Activated CD4-positive, alpha-beta T cell treated with anti-CD3 and anti-CD28 coated beads, Interleukin-2, amount 50 U/mL, for 4 hours (primary cell): ENCODE measurements at places on chromosomes 12 and 14.

GRCh38 chr12:57157588-57158173 lies 10.3 kb upstream of the LRP1-AS start:
- no peak for DNase-seq

DNA sequence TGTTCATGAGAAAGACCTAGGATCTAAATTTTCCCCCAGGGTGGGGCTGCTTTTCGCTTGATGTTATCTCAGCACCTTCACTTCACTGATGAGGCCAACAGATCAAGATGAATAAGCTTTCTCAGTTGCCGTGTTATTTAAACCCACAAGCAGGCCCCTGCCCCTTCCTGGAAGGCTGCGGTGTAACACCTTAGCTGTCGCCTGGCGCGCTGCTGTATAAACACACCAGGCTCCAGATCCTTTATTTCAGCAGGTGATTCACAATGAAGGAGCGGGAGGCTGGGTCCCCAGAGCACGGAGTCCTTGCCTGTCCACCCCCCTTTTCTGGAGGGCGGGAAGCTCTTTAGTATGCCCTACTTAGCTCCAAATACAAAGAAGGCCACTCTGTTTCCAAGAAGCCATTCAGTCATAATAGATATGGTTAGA lies 515.4 kb downstream of the FUT8 start:
- peak; percentile 66 for DNase-seq

DNA sequence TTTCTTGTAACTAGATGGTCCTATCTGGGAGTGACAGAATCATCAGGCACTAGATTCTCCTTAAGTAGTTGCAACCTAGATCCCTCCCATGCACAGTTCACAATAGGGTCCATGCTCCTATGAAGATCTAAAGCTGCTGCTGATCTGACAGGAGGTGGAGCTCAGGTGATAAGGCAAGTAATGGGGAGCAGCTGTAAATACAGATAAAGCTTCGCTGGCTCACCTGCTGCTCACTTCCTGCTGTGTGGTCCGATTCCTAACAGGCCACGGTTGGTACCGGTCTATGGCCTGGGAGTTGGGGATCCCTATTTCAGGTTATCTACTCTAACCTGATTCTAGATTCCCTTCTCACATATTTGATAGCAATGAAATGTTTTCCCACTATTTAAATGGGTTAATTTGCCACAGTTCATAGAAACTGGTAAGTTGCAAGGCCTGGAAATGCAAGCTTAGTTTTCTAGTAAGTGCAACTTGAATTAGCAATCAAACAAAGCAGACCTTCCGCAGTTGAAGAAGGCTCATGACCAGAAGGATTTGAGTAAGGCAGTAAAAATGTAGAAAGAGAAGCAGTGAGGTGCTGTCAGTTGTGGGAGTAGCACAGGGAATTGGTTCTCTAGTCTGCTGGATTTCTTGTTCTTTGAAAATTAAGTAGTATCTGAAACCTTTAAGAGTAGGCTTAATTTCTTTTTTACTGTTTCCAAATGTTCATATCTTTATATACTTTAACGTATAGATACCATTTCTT lies 332.3 kb downstream of the EGLN3 start:
- DNase-seq, result no peak

DNA sequence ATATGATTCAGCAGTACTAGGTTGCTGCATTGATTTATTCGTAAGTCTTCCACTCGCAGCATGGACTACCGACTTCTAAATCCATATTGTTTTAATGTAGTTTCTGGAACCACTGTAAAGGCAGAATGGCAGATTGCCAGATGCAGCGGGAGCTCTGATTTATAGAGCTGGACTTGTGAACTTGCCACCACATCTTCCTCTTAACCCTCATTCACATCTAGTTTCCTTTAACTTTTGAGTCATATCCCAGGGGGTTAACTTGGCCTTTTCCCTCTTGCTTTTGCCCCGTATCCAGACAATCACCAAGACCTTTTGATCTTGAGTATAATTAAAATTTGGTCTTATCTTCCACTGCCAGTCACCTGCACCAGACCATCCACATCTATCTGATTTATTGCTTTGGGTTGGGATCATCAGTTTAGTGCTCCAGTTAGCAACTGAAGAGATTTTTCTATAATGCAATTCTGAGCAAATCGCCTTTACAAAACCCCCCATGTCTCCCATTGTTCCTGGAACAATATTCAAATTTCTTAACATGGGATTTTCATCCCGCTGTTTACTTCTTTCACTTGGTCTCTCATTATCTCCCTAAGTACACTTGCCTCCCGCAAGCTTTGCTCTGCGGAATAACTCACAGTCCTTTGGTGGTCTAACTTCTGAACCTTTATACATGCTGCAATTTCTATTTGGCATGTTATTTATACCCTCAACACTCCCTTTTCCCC lies 130.5 kb downstream of the ACSS3 start:
- DNase-seq, result no peak

GRCh38 chr12:27828196-27828595 lies 48.2 kb upstream of the MANSC4 start:
- no peak for DNase-seq

- DNase-seq, result no peak
These were observed 62.5 kb upstream of the HIF1A start for GRCh38 chr14:61632807-61633206.

DNA sequence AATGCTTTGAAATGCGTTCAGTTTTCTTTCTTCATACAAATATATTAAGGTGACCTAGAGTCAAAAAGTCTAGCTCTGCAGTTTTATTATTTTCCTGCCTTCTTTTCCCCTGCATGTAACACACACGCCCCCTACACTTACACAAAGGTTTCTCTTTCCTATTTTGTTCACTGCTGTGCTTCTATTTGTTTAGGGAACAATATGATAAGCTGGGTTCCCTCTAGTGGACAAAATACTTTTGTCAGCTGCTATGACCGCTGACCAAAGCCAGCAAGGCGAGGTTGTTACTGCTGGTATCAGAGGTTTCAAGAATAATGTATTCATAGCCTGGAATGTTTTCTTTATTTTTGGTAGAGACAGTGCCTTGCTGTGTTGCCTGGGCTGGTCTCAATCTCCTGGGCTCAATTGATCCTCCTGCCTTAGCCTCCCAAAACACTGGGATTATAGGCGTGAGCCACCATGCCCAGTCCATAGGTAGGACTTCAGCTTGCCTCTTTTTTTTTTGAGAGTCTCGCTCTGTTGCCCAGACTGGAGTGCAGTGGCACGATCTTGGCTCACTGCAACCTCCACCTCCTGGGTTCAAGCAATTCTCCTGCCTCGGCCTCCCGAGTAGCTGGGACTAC lies 33.4 kb downstream of the FNTB start:
- DNase-seq, result no peak

- DNase-seq, result no peak
These were observed 54.4 kb upstream of the PRMT8 start for GRCh38 chr12:3436461-3437065.

DNA sequence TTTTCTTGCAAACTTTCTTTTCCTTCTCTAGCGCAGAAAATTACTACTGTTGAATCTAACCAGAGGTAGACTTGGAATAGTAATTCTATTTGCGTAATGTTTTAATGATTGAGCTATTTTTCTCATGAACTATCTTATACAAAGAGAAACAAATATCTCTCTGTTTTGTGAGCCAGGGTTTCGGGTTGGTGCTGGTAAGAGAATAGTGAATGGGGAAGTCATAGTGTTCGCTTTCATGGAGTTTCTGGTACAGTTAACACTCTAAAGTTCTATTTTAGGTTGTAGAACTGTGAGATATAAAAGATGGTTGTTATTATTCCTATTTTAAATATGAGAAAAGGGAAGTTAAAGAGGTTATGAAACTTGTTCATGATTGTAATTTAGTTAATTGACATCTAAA lies 6.6 kb downstream of the CLEC1B start:
- no peak for DNase-seq

GRCh38 chr12:41919526-41920261 lies 225.0 kb downstream of the GXYLT1 start:
- DNase-seq, result no peak

GRCh38 chr12:112841906-112842305 lies 50.4 kb downstream of the RPH3A start:
- no peak for DNase-seq

DNA sequence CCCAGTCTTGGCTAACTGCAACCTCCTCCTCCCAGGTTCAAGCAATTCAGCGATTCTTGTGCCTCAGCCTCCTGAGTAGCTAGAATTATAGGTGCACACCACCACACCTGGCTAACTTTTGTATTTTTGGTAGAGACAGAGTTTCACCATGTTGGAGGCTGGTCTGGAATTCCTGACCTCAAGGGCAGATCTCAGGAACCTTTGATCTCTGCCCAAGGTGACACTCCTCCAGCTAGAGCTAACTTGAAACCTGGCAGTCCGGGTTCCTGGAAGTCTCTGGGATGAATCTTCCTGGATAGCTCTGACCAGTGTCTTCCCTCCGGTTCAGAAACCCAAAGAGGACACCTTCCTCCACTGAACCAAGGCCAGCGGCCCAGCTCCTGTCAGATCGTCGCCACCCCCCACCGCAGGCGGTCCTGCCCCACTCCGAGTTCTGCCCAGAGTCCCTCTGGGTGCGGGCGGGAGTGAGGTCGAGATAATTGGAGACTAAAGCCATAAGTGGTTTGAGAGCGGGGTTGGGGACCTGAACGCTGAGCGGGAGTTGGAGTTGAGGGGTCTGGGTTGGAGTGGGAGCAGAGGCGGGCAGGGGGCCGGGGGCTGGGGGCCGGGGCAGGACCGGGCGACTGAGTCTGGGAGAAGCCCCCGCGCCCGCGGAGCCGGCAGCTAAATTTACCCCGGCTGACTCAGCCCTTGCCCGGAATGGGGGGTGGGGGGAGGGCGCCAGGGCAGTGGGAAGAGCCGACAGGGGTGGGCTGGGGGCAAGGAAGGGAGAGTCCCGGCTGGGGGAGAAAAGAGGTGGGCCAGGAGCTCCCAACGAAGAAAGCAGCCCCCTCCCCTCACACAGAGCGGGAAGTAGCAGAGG lies 4.7 kb downstream of the DDN start:
- DNase-seq, result no peak

GRCh38 chr12:57234571-57235016 lies 5.1 kb downstream of the SHMT2 start:
- no peak for DNase-seq

DNA sequence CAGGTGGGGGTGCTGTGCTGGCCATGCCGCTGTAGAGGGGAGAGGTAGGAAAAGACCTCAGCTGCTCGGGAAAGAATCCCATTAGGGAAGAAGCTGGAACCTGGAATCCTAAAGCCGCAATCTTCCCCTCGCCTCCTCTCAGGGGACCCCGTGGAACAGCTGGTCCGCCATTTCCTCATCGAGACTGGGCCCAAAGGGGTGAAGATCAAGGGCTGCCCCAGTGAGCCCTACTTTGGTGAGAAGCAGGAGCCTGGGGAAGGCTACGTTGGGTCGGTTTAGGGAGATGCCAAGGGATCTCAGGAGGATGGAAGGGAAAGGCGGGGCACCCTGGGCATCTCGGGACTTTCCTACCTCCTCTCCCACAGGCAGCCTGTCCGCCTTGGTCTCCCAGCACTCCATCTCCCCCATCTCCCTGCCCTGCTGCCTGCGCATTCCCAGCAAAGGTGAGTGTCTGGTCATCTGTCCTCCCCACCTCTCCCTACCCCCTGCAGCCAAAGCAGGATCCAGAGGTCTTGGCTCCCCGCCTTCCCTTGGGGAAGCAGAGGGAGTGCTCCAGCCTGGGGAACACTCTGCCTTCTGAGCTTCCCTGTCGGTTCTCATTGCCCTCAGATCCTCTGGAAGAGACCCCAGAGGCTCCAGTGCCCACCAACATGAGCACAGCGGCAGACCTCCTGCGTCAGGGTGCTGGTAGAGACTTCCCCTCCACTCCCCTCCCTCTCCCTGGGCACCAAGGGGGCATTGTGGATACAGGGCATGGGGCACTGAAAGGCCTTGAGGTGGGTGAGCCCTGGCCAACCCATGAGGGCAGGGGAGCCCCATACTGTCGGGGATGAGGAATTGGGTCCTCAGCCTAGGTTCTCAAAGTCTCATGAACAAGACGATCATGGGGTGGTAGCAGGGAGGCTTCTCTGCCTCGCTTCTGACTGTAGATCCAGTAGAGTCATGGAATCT lies 12.4 kb downstream of the TNS2 start:
- DNase-seq, result no peak

DNA sequence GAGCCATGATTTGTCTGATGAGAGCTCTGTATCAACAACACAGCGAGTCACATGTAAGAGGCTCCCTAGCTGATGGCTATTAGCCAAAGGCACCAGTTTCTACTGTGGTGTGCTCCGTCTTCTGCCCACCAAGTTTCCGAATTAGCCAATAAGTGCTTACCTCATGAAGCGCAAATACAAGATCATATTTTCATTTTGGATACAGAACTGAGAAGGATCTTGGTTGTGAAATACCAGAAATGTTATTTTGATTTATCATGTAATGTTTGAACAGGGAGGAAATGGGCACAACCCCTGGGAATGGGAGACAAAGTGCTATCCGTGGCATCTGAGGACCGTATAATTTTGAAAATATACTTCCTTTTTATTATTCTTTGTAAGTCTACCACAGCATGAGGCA lies 234.3 kb downstream of the DACT1 start:
- DNase-seq, result no peak

GRCh38 chr14:100893760-100894159 lies 9.8 kb downstream of the RTL1 start:
- no peak for DNase-seq

DNA sequence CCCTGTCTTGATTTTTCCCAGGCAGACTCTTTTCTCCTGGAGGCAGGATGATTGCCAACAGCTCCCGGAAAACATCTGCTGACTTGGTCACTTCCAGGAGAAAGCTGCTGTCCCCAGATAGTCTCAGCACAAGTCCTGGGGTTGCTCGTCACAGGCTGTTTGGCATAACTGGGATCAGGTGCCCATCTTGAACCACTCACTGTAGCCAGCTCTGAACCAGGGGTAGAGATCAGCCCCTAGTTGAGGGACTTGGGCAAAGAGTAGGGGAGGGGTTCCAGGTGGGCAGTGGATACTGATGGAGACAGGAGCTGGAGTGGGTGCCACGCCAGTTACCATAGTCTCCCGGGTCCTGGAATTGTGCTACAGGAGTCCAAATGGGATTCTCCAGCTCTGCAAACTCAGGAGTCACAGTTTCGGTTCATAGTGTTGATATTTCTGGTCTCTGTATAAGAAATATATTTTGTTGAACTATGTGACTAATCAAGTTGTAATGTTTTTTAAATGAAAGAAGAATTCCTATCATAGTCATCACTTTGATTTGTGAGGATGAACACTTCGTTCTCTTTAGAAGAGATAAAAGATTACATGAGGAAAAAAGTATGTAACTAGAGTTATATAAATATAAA lies 1154.5 kb downstream of the AACS start:
- no peak for DNase-seq

GRCh38 chr12:102811110-102811737 lies 105.8 kb downstream of the PAH start:
- DNase-seq, result no peak

- no peak for DNase-seq
These were observed 12.1 kb downstream of the ADCK1 start for GRCh38 chr14:77812028-77812427.
